ENCODE measurements at places on chromosomes 7 and 10.

GRCh38 chr10:45809837-45810236, 37.5 kb downstream of the AGAP4 start:
- DNase-seq, result no peak

- peak; percentile 86 for DNase-seq
These were observed 983 bp downstream of the FZD8 start for GRCh38 chr10:35640951-35641675.

DNA sequence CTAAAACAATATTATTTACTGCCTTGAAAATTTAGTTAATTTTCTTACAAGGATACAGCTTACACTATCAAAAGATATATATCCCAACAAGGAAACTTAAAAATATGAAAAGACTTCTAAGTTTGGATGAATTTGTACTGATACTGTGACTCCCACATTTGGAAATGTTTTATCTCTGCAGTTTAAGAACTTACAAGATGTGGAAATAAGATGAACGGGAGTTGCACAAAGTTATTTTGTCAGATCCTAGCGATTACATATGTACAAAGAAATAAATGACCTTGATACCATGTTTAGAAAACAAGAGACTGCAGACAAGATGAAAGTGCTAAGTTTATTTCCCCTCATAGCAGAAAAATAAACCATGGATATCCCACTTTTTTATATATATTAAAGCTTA, 103.7 kb upstream of the TMEM106B start:
- no peak for DNase-seq

GRCh38 chr7:99372275-99373090, 2.0 kb upstream of the ARPC1B start:
- DNase-seq, result no peak

DNA sequence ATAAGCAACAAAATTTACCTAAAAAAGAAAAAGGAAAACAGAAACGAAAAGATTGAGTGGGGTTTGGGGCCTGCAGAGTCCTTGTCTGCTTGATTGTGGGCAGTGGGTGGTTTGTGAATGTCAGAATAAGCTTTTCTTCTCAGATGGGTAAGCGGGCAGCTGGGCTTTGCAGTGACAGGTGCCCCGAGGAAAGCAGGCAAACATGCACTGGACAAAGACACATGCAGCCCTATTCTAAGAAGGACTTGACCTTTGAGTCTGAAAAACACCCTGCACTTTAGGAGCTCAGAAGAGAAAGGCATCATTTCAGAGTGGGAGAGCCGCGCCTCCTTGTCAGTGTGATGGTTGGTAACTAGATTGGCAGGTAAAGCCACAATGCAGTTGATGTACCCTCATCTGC, 562.7 kb downstream of the PTPRN2 start:
- DNase-seq, result no peak

- no peak for DNase-seq
These were observed 3.6 kb downstream of the INMT start for GRCh38 chr7:30755384-30756154.

GRCh38 chr7:35874886-35875285, 74.0 kb downstream of the SEPTIN7 start:
- DNase-seq, result peak; percentile 10

DNA sequence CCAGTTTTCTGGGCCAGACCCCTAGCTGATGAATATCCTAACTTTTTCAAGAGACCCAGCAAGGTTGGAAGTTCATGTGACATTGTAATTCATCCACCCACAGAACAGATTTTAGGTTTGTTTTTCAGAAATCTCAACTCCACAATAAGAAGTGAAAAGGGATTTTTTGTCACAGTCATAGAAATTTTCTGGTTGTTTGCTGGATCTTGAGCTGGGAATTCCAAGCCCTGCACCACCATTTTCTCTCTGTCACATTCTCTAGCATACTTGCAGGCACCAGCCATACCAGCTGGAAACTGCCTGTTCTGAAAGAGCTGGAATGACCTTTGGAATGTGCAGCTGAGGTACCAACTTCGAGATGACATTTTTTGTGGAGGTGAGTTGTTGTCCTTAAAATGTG, 8.5 kb downstream of the TAS2R60 start:
- no peak for DNase-seq

GRCh38 chr10:43880160-43880559, 231.5 kb upstream of the ZNF32 start:
- DNase-seq, result no peak

DNA sequence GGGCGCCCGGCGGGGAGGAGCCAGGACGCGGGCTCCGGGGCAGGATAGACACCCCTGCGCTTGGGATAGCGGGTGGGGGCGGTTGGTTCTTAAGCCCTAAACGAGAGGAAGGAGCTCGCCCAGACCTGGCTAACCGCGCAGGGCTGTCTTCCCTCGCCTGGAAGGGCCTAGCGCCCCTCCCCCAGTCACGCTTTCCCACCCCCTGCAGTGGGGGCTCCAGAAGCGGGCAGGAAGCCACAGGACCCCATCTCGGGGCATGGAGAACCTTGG, 6.5 kb downstream of the SHH start:
- no peak for DNase-seq

DNA sequence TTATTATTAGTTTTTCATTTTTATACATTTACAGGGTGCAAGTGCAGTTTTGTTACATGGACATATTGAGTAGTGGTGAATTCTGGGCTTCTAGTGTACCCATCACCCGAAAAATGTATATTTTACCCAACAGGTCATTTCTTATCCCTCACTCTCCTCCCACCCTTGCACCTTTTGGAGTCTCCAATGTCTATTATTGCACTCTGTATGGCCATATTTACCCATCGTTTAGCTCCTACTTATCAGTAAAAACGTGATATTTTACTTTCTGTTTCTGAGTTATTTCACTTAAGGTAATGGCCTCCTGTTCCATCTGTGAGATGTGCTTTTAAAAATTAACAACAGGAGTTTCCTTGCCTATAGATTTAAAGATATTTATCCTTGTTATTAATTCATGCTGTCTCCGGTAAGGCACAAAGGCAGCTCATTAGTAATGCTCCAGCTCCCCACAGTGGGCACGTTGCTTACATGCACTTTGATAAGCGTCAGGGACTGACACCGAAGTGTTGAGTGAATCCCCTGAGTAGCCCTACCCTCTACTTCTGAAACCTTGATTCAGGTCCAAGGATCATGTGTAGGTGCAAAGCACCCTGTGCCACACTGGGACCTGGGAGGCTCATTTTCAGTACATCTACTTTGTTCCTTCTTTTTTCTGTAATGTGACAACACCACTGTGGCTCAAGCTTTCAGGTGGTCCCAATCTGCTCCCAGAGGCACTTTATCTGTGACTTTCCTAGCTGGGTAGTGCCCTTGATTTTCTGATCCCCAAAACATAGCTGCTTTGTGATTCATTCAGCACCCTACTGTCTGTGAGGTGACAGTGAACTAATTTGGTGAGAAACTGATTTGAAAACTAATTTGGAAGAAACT, 27.3 kb downstream of the HYAL4 start:
- DNase-seq, result peak; percentile 52

DNA sequence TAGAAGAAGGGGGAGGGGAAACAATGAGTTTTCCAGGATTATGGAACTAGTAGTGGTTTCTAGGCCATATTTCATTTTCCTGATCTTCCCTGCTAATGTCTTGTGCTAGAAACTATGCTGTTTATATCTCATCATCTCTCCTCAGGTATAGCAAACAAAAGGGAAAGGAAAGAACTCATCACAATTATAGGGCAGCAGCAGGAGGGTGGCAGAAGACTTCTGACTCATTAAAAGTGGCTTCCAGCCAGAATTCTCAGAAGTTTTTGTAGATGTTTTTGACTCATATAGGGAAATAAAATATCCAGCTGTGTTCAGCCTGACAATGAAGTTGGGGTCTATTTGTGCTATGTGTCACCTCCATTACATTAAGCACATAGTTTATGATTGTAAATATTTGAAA, 6.5 kb downstream of the AHR start:
- DNase-seq, result peak; percentile 94

DNA sequence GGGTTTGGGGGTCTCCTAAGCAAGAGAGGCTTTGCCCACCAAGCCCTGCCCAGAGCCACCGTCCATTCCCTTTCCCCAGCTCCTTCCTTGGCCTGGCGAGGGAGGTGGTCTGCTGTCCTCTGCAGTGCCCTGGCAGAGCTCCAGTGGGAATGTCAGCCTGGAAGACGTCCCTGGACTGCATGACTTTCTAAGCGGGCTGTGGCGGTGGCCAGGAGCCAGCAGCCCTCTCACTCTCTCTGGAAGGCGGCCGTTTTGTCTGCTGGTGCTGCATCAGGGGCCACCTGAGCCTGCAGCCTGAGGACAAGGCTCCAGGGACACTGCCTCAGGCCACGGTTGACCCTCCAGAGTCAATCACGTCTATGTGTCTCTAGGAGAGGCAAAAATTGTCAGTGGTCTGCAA, 271.0 kb downstream of the SKAP2 start:
- DNase-seq, result no peak

DNA sequence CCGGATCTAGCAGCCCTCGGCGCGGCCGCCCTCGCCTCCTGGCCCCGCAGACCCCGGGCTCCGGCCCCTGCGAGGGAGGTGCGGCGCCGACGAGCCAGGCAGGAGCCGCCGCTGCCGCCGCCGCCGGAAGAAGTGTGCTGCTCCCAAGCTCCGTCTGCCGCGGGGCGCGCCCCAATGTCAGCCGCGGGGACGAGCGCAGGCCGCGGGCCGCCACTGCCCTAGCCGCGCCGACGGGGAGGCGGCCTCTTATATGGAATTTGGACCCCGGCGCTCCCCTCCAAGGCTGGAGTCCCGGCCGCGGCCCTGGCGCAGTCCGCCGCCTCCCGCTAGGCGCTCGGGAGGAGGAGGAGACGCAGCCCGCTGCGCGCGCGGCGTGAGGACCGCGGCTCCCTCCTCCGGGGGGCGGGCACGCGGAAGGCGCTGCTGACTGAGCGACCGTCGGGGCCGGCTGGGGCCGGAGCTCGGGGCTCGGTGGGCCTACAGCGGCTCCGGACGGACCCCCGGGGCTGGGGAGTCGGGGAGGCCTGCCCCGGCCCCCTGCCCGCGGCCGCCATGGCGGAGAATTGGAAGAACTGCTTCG, at the start of gene TRIM8:
TRIM8 (plus strand) TSS at position 414 of the 580 bp plus-strand sequence; CDS start at position 553, 139 bp downstream.
- peak; percentile 32 for DNase-seq

GRCh38 chr7:35905555-35905954, 104.7 kb downstream of the SEPTIN7 start:
- DNase-seq, result peak; percentile 32

DNA sequence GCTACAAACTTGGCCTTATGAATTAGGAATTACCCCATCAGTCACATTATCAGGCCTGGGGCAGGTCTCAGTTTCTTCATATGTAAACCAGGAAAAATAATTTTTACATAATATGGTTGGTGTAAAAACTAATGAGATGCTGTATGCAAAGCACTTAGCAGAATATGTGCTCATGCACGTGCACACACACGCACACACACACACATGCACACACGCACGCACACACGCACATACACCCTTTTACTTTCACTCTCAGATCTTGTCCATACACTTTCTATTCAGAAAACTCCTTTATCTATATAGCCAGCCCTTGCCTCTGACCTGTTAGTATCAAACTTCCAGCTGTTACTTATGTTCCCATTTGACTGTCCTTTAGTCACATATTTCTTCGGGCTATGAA, 92.7 kb downstream of the CREB5 start:
- no peak for DNase-seq

- DNase-seq, result no peak
These were observed 245.6 kb downstream of the BICC1 start for GRCh38 chr10:58758321-58758720.

DNA sequence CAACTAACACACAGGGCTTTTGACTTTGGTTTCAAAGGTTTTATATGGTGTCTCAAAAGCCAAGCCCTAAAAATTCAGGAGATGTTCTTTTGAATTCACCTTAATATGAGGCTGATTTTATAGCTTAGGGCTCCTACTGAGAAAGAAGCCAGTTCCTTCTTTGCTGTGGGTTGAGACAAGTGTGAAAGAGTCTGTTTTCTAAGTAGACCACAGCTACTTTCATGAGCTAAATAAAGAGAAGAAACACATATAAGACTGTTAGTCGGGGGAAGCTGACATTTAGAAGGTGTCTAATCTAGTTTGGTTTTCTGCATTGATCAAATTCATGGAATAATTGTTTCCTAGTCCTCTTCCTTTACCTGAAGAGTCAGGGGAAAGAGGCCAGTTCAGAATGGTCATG, 332.1 kb upstream of the CELF2 start:
- DNase-seq, result no peak

GRCh38 chr7:37504801-37505200, 56.1 kb upstream of the ELMO1 start:
- no peak for DNase-seq

DNA sequence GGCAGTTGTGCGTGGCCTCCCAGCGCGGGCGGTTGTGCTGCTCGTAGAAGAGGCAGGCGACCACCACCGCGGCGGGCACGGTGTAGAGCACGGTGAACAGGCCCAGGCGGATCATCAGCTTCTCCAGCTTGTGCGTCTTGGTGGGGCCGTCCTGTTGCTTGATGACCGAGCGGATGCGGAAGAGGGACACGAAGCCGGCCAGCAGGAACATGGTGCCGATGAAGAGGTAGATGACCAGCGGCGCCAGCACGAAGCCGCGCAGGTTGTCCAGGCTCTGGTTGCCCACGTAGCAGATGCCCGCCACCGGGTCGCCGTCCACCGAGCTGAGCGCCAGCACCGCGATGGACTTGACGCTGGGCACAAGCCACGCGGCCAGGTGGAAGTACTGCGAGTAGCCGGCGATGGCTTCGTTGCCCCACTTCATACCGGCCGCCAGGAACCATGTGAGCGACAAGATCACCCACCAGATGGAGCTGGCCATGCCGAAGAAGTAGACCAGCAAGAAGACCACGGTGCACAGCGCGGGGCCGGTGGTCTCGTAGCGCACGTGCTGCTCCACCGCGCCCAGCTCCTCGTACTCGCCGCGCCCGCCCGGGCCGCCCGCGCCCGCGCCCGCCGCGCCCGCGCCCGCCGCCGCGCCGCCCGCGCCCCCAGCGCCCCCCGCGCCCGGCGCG, 2.2 kb downstream of the FZD8 start:
- DNase-seq, result peak; percentile 54

DNA sequence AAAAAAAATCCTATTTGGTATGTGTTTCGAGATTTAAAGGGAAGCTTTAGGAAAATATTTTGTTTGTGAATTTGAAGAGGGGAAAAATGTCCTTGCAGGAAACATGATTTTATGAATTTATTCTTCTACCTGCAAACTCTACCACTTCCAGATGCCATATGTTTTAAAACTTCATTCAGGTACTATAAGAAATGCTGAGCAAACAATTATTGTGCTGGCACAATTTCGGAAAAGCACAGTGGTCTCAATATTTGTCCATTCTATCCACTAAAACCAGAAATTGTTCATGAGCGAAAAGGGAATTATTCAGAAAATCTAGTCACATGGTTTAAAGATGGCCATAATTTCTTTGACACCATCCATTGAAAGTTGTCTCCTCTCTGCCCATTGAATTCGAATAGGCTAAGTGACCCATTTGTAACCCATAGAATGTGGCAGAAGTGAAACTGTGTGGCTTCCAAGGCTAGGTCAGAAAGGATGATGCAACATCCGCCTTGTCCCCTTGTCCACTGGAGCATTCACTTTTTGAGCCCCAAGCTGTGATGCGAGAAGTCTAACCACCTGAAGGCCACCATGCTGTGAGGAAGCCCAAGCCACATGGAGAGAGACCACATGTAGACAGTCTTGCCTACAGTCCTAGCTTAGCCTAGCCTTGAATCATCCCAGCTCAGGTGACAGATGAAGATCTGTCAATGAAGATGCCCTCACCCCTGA, 189.8 kb upstream of the PRKCQ start:
- no peak for DNase-seq

GRCh38 chr10:67401711-67402110, 294.3 kb downstream of the CTNNA3 start:
- DNase-seq, result no peak

GRCh38 chr10:77383861-77384553, 253.6 kb downstream of the KCNMA1 start:
- peak; percentile 62 for DNase-seq

GRCh38 chr7:139813689-139814088, 15.4 kb upstream of the TBXAS1 start:
- no peak for DNase-seq

Measured in astrocyte of the spinal cord (primary cell).